ENCODE measurements at places on chromosomes 13 and 19.
A peak's percentile ranks its signal among the peaks of the same experiment; 100 is the strongest.

DNA sequence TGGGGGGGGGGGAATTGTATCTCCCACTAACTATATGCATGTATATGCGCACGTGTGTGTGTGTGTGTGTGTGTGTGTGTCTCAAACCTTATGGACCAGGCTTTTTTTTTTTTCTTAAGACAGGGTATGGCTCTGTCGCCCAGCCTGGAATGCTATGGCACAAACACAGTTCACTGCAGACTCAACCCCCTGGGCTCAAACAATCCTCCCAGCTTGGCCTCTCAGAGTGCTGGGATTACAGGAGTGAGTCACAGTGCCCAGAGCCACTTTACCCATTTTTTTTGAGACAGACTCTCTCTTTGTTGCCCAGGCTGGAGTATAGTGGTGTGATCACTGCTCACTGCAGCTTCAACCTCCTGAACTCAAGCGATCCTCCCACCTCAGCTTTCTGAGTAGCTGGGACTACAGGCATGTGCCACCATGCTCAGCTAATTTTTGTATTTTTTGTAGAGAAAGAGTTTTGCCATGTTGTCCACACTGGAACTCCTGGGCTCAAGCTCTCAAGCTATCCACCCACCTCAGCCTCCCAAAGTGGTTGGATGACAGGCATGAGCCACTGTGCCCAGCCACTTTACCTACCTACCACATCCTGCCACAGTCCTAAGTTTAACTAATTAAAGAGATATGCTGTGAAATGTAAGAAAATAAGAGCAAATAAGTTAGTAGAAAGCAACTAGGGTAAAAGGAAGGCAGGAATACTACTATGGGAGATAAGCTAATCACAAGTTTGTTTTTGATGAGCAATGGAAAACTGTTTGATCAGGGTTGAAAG is 2.4 kb downstream of the ZMYM5 start:
- no peak for DNase-seq

DNA sequence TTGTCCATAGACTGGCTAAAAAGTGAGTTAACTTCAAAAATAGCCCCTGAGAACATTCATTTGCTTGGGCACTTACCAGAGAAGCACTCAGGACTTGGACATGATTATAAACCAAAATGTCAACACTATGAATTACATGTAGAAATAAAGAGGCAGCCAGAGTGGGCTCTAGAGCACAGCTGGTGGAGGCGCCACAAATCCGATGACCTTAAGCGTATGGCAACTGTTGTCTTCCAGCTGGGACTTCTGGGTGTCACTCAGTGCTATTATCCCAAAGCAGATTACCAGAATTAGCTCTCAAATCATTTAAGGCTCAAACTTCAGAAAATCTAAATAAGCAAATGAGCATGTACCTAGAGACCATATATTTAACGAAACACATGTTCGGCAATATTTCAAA is 1255.5 kb upstream of the SLC10A2 start:
- DNase-seq: no peak

DNA sequence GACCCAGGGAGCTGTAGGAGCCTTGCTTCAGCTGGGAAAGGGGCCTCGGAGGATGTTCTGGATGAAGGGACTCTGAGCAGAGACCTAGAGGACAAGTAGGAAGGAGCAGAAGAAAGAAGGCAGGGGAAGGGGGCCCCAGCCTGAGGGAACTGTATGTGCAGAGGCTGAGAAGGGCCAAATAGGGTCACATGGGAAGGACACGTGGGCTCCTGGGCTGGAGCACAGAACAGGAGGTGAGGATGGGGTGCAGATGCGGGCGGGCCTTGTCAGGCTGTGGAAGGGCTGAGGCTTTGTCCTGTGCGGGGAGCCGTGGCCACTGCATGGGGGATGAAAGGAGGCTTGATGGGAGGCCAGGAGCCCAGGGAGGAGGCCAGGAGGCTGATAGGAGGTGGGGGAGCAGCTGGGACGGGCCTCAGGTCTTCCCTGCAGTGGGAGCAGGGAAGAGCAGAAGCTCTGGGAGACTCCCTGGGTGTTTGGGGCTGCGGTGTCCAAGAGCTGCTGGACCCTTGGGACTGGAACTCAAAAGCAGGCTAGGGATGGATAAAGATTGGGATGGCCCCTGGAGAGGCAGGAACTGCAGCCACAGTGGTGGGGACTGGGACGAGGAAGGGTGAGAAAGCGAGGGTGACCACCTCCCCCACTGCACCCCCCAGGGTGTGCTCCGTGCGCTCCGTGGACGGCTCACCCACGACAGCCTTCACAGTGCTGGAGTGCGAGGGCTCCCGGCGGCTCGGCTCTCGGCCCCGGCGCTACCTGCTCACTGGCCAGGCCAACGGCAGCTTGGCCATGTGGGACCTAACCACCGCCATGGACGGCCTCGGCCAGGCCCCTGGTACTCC is 11.4 kb upstream of the LTBP4 start:
- DNase-seq: no peak

DNA sequence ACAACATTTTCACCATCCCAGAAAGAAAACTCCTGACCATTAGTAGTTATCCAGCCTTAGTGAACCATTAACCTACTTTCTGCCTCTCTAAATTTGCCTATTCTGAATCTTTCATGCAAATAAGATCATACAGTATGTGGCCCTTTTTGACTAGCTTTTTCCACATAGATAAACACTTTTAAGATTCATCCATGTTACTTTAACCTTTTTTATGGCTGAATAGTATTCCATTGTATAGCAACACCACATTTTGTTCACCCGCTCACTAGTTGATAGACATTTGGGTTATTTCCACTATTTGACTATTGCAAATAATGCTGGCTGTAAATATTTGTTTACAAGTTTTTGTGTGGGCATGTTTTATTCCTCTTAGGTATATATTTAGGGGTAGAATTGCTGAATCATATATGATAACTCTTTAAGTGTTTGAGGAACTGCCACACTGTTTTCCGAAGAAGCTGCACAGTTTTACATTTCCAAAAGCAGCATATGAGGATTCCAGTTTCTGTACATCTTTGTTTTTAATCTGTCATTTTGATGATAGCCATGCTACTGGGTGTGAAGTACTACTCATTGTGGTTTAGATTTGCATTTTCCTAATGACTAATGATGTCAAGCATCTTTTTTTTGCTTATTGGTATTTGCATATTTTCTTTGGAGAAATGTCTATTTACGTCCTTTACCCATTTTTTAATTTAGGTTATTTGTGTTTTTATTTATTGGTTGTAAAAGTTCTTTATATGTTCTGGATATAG is 17.1 kb downstream of the COG6 start:
- no peak for DNase-seq

DNA sequence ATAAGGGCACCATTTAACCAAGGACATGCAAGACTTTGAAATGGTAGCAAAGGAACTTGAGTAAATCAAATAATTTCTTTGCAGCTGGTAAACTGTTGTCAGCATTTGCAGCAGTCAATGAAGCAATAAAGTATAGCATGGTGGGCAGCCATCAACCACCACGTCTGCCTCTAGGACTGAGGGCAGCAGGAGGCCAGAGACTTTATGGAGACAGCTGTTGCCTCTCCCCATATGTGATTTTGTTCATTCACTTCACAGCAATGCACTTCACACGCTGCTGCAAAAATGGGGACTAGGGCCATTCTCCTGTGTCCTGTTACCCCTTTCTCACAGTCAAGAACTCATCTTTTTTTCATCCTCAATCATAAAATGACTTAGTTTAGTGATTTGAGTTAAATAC is 51.3 kb upstream of the PCDH9 start:
- no peak for DNase-seq

DNA sequence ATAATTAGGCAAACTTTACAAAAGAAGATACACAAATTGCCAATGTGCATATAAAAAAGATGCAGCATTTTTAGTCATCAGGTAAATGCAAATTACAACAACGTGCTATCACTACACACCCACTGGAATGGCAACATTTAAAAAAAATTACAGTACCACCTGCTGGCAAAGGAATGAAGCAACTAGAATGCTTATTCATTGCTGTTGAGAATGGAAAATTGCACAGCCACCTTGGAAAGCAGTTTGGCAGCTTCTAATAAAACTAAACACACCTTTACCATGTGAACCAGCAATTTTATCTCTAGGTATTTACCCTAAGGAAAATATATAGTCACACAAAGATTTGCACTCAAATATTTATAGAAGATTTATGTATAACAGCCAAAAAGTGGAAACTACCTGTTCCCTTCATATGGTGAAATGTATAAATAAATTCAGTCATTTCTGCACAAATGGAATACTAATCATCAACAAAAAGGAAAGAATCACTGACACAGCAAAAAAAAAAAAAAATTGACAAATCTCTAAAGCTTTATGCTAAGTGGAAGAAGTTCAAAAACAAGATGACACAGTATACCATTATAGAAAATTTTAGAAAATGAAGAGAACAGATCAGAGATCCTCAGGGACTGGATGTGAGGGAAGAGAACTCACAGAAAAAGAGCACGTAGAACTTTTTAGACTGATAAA is 30.3 kb downstream of the OXGR1 start:
- DNase-seq: no peak

DNA sequence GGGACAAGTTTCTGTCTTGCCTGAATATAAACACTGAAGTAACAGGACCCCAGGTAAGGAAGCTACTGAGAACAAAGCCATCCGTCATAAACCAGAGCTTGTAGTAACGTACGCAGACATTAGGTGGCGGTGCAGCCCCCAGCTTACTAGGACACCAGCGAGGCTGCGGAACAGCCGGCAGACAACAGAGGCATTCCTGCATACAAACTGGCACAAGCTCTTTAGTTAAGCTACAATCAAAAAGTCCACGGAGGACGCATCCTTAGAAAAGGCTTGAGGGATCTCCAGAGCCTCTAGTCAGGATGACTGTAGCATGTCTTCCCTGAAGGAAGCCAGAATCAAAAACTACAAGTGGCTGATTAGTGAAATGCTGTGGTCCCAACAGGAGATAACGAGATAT is 26.2 kb downstream of the ZNF160 start:
- no peak for DNase-seq

DNA sequence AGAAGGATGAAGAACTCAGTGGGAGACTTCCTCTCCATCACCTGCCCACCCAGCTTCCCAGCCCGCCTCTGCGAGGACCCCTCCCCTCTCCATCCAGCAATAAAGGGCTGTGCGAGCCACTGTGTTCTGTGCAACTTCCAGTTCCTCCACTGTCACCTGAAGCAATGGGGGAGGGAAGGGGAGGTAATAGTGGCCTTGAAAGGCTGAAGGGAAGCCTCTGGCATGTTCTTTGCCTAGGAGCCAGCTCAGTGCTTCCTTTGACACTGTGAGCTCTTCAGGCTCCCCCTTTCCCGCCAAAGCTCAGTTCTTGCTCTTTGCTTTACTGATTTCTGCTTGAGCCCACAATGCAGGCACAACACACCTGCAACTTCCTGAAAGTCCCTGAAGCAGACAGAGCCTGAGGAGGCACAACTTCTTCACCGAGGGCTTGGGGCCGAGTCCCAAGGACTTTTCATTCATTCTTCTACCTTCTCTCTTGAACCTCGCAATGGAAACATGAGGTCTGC is 73.2 kb upstream of the DOCK9 start:
- no peak for DNase-seq

DNA sequence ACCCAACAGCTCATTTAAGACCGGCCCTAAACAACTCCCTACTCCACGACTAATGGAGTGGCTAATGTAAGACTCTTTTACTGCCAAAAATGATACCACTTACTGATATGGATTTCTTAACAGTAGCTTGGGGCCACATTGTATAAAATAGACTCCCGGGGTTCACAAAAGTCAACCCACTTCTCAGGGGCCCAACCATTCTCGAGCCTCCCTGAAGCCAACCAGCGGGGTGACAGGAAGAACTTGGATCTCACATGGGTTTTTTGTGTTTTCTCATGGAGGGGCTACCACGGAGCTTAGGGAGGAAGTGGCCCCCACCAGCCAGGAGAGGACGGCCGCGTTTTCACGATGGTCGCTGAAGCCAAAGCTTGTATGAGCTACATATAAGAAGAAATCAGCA is 8.1 kb downstream of the MCF2L start:
- DNase-seq: no peak

DNA sequence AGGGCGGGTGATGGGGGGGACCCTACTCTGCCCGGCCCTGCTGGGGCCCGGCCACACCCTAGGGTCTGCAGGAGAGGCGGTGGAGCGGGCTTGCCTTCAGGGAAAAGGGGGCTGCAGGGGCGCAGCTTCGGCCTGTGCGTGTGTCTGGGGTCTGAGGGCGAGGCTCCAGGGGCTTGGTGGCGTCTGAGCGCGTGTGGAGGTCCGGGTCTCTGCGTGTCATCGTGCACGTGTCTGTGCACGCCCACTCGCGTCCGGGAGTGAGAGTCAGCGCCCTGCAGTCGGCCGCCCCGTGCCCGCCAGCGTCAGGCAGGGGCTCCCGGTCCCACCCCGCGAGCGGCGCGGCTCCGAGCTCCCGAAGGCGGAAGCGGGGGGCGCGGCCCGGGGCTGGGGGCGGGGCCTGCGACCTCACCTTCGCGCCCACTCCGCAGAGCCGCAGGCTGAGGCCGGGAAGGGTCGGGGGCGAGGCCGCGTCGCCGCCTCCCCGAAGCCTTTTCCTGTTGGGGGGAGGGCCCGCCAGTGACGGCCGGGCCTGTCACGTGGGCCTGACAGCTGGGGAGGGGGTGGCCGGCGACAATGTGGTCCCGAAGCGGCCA is at the start of gene ARHGAP45:
ARHGAP45 (plus strand) TSS at position 420 of the 593 bp plus-strand sequence. CDS start 239 bp downstream, outside the sequence.
- DNase-seq: peak; percentile 92

DNA sequence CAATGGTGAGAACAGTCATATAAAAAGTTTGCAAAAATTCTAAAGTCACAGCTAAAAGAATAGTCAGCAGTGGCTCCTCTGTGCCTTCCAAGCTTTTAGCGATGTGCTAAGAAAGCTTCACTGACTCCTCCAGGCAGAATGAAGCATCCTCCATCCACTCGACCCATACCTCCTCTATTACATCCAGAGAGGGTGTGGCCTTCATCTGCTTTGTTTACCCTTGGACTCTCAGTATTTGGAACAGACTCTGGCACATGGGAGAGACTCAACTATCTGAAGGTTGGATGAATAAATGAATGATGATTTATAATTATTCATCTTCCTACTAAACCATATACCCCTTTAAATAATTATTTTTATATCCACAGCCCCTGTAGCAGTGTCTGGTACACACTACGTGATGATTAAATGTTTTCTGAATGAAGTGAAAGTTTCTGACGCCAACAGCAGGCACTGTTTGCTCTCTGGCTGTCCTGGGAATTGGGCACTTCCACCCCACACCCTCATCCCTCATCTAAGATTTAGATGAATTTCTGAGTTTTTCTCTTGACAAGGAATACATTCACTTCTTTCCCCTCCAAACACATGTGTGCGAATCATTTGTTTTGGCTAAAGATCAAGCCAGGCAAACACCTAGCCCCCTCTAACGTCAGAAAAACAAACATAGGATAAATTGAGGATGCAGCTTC is 93.9 kb downstream of the NUFIP1 start:
- no peak for DNase-seq

- no peak for DNase-seq
Measured at GRCh38 chr19:9650345-9650744, 24.6 kb downstream of the ZNF562 start.

DNA sequence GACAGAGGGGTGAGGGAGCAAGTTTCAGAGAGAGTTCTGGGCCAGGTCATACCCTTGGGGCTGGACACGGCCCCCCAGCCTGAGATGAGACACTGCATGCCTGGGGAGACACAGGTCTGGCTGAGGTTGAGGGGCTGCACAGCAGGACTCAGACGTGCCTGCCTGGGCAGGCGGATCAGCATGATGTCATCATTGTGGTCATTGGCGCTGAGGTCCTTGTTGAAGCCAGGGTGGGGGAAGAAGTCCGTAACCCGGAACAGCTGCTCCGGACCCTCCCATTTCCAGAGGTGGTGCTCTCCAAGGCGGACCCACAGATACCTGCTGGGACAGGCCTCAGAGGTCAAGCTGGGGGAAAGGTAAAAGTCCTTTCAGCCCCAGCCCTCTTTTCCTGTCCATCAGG is 5.0 kb upstream of the KLK8 start:
- DNase-seq: no peak

GRCh38 chr13:110230661-110231347 is 76.2 kb downstream of the COL4A1 start:
- DNase-seq: no peak

Data from Peyer's patch (tissue), 4 donors.